ENCODE measurements at places on chromosomes 11 and 22. TPM values are rescaled to one million over a fixed set of nuclear protein-coding genes. Genes with fewer than 3 reads are reported as not detected.

Gene CNIH2
- total RNA-seq: 2.6 TPM

Gene MCHR1
- total RNA-seq: not detected

DNA sequence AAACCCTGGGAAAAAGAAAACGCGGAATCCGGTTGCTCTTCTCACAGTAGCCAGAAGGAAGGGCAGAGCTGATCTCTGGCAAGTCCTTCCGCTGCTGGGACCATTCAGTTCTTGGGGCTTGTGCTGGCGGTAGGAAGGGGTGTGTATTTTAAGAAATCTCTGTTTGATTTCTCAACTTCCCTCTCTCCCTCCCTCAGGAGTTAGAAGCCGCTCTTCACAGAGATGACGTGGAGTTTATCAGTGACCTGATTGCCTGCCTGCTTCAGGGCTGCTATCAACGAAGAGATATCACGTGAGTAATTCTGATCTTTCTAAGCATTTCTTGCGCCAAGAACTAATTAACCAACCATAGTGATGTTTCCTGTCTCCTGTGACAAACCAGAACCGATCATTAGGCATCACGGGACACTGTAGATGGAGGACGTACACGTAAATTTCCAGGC lies 85.9 kb upstream of the SLC25A18 start:
- DNase-seq: no peak

Gene BTBD18
- not detected for total RNA-seq

- DNase-seq: no peak
Observed at GRCh38 chr11:65260302-65260701, 1.5 kb upstream of the POLA2 start.

Gene GGTLC3
- total RNA-seq: not detected

- DNase-seq: no peak
Observed at GRCh38 chr22:23762842-23763578, at the start of gene C22orf15. Gene C22orf15, plus strand, starts transcription at chr22:23762990. Its CDS starts 317 bp downstream, at chr22:23763307.

DNA sequence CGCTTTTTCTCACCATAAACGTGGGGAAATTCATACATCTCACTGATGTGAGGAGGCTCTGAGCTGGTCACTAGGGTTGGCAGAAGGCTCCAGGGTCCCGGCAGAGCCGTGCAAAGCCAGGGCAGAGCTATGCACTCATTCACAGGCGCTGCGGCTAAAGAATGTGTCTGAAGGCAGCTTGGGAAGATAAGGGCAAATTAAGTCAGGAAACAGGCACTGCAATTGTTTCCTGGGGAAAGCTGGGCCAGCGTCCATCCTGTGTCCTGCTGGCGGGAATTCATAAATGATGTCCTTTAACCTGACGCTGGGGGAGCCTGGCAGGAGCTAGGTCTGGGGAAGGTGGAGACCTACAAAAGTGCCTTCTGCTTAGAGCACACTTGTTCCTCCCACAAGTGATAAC lies 27.6 kb downstream of the PKNOX2 start:
- no peak for DNase-seq

Gene SUN2
- 64.1 TPM for total RNA-seq

Gene MAPK8IP1
- total RNA-seq: 45.8 TPM

Gene ANKK1
- 0.12 TPM for total RNA-seq

- DNase-seq: no peak
Observed at GRCh38 chr11:13216019-13216710, 61.4 kb upstream of the BMAL1 start.

DNA sequence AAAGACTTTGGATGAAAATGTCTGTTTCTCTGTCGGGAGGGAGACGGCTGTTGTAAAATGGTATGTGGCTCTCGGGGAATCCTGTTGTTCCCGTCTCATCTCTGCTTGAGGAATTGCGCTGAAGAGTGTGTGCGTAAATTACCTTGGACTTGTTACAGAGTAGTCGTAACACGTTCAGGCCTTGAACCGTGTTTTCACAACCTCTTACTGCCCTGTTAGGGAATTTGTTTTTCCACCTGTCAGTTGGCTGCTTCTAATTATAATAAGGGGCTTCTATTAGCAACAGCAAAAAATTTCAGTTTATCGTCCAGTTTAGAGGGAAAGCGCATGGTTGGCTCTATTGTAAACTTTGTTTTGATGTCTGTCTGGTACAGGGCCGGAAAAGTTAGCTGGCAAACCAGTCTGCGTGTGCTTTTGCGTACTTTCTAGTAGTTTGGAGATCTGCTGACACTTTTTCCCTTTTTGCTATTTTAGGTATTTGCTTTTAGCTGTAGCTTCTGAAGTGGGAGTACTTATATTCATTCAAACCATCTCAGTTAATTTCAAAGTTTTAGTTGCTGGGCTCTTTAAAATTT lies 1.5 kb downstream of the HIPK3 start:
- no peak for DNase-seq

DNA sequence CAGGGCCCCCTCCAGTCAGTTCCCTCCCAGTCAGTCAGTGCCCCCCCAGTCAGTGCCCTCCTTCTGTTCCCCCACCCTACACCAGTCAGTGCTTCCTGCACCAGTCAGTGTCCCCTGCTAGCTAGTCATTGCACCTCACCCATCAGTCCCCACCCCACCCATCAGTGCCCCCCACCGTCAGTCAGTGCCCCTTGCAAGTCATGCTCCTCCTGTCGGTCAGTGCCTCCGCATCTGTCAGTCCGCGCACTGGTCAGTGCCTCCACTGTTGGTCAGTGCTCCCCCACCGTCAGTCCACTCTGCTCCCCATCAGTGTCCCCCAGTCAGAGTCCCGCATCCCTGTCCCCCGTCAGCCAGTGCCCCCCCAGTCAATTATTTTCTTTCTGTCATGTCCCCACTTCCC lies 3.3 kb downstream of the PPP6R2 start:
- no peak for DNase-seq

- no peak for DNase-seq
Observed at GRCh38 chr11:77035580-77035979, 1.4 kb downstream of the B3GNT6 start.

Gene C22orf42
- 0.75 TPM for total RNA-seq

DNA sequence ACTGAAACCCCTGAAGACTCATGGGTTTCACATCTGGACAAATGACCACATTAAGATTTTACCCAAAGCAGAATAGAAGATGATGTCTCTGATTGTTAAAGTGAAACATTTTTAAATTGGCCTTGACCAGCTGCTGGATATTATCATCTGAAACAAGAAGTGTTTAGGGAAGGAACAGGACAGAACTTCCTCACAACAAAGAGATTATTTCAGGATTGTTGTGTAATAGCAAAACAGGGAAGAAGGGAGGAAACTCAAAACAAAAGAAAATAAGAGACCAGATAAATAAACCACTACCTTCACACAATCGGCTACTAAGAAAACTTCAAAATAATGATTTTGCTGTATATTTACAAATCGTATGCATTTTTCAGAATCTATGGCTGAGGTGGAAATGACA lies 319.2 kb upstream of the API5 start:
- DNase-seq: no peak

Gene C11orf97
- not detected for total RNA-seq

Gene DRICH1
- 0.46 TPM for total RNA-seq

Gene GLYATL2
- not detected for total RNA-seq

Gene IL17REL
- total RNA-seq: not detected

Measured in pancreas (tissue), 10 donors.